Left renal cortex interstitium (tissue), 4 donors: ENCODE measurements at places on chromosomes 2 and 18. TPM values are rescaled to one million over a fixed set of nuclear protein-coding genes. Genes with fewer than 3 reads are reported as not detected.

ITGB6 gene
- 14.5 TPM for polyA plus RNA-seq

DTNA gene
- polyA plus RNA-seq = 21.3 TPM

C2orf72 gene
- 6.2 TPM for polyA plus RNA-seq

WDCP gene
- 14.9 TPM for polyA plus RNA-seq

THSD7B gene
- polyA plus RNA-seq = 2.9 TPM

SIX3 gene
- polyA plus RNA-seq = not detected

ERMN gene
- 0.28 TPM for polyA plus RNA-seq

PXDN gene
- 154 TPM for polyA plus RNA-seq

GCKR gene
- polyA plus RNA-seq = not detected

MARCHF4 gene
- 0.22 TPM for polyA plus RNA-seq

C1QL2 gene
- not detected for polyA plus RNA-seq

PFN4 gene
- polyA plus RNA-seq = 3.7 TPM

NYAP2 gene
- not detected for polyA plus RNA-seq

SLC35F5 gene
- polyA plus RNA-seq = 114 TPM

CD8A gene
- polyA plus RNA-seq = 0.45 TPM

CYS1 gene
- polyA plus RNA-seq = 94.7 TPM

TMEM200C gene
- polyA plus RNA-seq = 2.0 TPM

RESP18 gene
- polyA plus RNA-seq = not detected

TIGD1 gene
- 12.9 TPM for polyA plus RNA-seq

INHBB gene
- not detected for polyA plus RNA-seq

TSPYL6 gene
- polyA plus RNA-seq = not detected

ACADL gene
- polyA plus RNA-seq = 20.6 TPM

UGT1A7 gene
- not detected for polyA plus RNA-seq

MATN3 gene
- 3.0 TPM for polyA plus RNA-seq

FOXD4L1 gene
- polyA plus RNA-seq = 0.56 TPM

GCG gene
- polyA plus RNA-seq = not detected

SLC16A14 gene
- polyA plus RNA-seq = 6.8 TPM
